ENCODE measurements at places on chromosomes 2 and 18.

- no peak for DNase-seq
These were observed 85.5 kb downstream of the NFATC1 start for GRCh38 chr18:79481046-79481790.

- no peak for DNase-seq
These were observed 159.8 kb downstream of the ZNF385B start for GRCh38 chr2:179701524-179702110.

- DNase-seq: no peak
These were observed 48.0 kb downstream of the TCF7L1 start for GRCh38 chr2:85181134-85181631.

DNA sequence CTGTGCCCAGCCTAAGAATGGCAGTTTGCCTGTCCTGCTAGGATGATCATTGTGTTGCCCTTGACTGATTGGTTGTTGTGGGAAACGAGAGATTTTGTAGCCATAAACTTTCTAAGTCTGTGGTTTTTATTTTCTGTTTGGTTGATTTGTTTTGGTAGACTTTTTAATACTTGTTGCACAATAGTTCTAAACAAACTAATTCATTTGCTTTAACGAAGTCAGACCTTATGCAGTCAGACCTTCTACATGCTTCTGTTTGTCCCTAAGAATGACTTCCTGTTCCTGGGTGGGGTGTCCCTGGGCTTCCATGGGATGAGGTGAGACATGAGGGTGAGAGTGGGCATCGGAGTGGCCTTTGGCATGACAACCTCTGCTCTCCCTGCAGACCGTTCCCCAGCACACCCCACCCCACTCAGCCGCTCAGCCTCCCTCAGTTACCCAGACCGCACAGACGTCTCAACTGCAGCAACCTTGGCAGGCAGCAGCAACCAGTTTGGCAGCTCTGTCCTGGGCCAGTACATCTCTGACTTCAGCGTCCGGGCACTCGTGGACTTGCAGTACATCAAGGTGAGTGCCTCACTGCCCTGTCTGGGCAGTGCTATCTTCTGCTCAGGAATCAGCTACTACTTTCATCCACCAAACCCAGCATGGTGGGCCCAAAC is 7.8 kb upstream of the CNNM3 start:
- no peak for DNase-seq

DNA sequence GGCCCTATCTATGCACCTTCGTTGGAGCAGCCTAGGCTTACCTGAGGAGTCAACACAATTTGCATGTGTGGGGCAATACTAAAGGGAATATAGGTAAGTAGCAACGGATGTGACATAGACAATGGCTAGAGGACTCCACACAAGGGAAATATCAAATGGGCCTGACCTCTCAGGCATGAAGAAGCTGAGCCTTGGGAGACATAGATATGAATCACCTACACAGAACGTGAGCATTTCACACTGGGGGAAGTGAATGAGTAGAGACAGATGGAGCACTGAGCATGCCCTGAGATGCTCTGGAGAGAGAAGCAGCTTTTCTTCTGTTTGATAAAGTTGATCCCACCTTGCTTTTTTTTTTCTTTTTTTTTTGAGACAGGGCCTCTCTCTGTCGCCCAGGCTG is 97.9 kb downstream of the ATL2 start:
- DNase-seq: no peak

- DNase-seq: peak; percentile 54
These were observed 49.3 kb downstream of the RNF144A start for GRCh38 chr2:6966446-6966940.

- DNase-seq: no peak
These were observed 195.2 kb downstream of the FBXO15 start for GRCh38 chr18:73952296-73952946.

DNA sequence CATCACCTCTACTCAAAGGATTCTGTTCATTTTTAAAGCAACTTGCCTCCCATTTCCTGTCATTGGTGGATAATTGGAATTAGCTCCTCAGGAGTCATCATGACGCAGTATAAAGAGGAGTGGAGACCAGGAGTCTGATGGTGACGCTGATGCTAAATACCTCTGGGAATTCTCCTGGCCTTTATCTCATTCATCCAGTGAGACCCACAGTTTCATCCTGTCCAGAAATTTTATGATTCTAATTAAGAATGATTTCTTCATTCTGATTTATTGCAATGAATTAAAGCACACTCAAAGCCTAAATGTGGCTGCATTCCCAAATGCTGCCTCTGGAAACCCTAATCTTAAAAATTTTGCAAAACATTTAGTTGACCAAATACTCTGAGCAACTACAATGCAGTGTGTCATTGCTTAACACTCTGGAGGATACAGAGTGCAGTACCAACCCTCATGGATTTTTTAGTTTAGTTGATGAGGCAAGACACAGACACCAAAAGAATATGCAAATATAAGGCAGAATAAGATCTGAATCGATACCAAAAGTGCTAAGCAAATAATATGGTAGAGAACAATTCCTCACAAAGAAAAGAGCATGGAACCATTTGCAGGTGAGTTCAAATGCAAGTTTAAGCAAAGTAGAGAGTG is 236.2 kb downstream of the ETAA1 start:
- DNase-seq: no peak

- DNase-seq: no peak
These were observed 34.8 kb downstream of the RIT2 start for GRCh38 chr18:43080671-43081070.

DNA sequence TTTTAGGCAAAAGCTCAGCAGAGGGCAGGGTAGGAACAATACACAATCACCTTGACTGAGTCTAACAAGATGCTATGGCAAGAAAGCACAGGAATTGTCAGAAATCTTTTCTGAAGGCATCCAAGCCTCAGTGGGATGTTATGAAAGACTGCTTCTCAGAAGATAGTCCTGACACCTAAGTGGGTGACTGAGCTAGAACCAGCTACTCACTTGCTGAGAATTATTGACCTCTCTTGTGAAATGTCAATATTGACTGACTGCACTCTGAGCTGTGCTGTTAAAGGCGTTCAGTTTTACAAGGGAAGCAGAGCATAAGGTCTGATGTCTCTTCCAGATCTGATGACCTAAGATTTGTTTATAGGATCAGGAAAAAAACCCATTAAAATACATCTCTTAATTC is 46.1 kb downstream of the TACR1 start:
- peak; percentile 29 for DNase-seq

GRCh38 chr18:75269696-75270095 is 59.1 kb downstream of the TSHZ1 start:
- no peak for DNase-seq

DNA sequence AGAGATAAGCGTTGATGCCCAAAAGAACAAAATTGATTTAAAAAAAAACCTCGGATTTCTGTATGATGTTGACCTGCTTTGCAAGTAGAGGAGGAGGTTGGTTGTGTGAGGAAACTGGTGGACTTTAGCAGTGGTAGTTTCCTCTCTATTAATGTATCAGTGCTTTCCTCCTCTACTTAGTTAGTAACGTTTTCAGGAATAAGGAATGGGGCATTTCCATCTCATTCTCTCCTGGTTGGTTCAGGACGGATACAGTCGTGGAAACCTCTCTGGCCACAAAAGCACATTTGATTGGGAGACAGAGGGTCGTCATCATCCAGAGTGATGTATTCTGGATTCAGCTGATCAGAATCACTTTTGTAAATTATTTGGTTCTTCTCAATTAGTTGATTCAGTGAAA is 1.5 kb downstream of the FHOD3 start:
- DNase-seq: no peak

DNA sequence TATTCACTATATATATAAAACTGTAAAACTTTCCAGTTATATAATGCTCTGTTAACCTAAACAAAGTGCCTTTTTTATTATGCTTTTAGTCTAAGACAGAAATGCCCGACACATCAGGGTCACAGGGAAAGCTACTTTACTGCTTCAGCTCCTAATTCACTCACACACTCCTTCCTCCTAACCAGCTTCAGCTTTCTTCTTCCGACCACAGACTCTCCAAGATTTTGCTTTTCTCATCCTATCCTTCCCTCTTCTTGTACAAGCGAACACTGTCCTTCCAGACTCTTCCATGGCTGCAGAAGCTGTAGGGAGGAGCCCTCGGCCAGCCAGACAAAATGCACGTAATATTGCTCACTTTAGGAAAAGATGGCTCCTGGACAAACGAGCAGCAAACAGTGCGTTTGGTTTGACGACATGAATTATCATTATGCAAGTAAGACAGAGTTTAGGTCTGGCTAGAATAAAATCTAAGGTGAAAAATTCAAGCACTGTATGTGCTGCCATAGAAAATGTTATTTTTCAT is 47.5 kb upstream of the HNRNPA3 start:
- DNase-seq: peak; percentile 84

DNA sequence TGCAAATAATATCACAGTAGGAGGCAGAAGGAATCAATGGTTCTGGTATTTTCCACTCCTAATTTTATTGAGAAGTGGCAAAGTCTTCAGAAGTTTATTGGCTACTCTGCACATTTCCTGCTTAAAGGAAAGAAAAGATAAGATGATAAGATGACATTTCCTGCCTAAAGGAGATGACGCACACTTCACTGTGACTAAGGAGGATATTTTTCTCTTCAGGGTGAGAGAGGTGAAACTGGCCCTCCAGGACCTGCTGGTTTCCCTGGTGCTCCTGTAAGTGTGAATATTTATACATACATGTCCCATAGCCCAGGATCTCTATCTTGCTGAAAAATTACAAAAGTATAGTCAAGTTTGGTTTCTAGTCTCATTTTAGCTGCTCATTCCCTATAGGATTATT is 27.9 kb downstream of the COL3A1 start:
- no peak for DNase-seq

- no peak for DNase-seq
These were observed 10.0 kb downstream of the GALNT5 start for GRCh38 chr2:157267476-157267875.

GRCh38 chr2:41965173-41965908 is 82.5 kb upstream of the PKDCC start:
- DNase-seq: no peak

GRCh38 chr18:76392349-76392748 is 102.7 kb downstream of the ZNF516 start:
- no peak for DNase-seq

- no peak for DNase-seq
These were observed 117.9 kb upstream of the ID2 start for GRCh38 chr2:8563814-8564474.

- DNase-seq: no peak
These were observed 208.9 kb upstream of the CNTNAP5 start for GRCh38 chr2:123816203-123816602.

DNA sequence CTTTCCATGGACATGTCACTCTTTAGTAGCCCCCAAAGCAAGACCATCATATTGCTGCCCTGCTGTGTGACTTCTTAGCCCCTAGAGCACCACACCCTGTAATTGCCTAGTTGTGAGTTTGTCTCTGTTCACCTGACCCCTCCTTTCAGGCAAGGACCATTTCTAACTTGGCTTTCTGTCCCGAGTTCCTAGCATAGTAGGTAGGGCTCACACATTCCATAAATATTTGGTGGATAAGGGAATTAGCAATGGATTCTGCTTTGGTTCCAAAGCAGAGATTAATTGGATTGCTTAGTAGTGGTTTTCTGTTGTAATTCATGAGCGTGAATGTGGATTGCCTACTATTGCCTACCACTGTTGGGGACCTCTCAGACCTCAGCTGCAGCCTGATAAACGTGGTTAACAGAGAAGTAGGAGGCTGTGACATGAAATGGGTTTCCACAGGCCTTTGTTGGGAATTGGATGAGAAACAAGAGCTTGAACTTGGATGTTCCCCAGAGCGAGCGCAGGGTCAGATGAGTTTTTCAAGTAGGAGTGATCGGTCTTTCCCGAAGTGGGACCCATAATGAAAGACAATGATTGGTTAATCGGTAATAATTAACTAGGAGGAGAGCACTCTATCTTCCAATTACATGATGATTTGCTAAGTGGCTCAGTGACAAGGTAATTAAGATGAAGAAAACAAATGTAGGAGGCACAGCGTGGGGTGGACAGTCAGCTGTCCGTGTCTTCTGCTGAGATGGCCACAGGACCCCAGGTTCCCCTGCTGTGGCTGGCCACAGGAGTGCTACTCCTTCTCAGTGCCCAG is 13.4 kb upstream of the UGT1A1 start:
- no peak for DNase-seq

DNA sequence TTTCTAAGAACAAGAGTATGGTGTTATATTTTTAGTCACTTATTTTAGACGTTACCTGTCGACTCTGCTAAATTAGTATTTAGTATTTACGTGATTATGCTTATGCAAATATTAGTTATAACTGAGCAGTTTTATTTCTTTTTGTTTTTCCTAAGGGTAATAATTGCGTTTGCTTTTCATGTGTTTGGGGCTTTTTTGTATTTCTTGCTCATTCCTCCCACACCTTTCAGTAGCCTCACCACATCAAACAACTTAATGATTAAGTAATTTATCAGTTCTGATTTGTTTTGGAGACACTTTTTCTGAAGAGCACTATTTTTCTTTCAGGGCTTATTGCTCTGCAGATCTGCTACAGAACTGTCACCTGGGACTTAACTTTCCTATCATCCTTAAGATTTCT is 7.5 kb downstream of the SLC4A1AP start:
- no peak for DNase-seq

GRCh38 chr2:42421157-42421485 is 60.1 kb upstream of the COX7A2L start:
- DNase-seq: no peak

DNA sequence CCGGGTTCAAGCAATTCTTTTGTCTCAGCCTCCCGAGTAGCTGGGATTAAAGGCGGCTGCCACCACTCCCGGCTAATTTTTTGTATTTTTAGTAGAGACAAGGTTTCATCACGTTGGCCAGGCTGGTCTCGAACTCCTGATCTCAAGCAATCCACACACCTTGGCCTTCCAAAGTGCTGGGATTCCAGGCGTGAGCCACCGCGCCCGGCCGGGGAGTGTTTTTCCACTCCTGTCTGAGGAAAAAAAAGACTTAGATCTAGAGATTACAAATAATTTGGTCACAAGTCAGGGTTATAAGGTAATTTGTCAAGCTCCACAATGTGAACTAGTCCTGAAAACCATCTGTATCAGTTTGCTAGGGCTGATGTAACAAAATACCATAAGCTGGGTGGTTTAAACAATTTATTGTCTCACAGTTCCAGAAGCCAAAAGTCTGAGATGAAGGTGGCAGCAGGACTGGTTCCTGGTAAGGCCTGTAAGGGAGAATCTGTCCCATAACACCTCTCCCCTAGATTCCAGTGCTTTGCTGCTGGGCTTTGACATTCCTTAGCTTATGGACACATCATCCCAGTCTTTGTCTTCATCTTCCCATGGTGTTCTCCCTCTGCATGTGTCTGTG is 40.7 kb upstream of the SP3 start:
- DNase-seq: no peak

DNA sequence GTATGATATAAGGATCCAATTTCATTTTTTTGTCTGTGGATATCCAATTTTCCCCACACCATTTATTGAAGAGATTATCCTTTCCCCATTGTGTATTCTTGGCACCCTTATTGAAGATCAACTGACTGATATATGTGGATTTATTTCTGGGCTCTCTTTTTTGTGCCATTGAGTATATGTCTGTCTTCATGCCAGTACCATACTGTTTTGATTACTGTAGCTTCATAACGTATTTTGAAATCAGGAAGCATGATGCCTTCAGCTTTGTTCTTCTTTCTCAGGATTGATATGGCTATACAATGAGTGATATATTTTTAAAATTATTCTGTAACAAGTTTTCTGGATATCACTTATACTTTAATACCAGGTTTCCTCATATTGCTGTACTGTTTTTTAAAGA is 58.1 kb upstream of the DLX2 start:
- no peak for DNase-seq

- no peak for DNase-seq
These were observed 1080.7 kb upstream of the CHAC2 start for GRCh38 chr2:52686935-52687334.

- no peak for DNase-seq
These were observed 774.2 kb upstream of the FSHR start for GRCh38 chr2:49928551-49928950.

- DNase-seq: no peak
These were observed 90.1 kb downstream of the ACVR1 start for GRCh38 chr2:157785866-157786662.
